ENCODE measurements at places on chromosomes 2 and 18.

GRCh38 chr18:28181616-28182015, 4.7 kb upstream of the CDH2 start:
- DNase-seq, result no peak

- no peak for DNase-seq
Measured at GRCh38 chr18:70197026-70197425, 8.5 kb downstream of the RTTN start.

DNA sequence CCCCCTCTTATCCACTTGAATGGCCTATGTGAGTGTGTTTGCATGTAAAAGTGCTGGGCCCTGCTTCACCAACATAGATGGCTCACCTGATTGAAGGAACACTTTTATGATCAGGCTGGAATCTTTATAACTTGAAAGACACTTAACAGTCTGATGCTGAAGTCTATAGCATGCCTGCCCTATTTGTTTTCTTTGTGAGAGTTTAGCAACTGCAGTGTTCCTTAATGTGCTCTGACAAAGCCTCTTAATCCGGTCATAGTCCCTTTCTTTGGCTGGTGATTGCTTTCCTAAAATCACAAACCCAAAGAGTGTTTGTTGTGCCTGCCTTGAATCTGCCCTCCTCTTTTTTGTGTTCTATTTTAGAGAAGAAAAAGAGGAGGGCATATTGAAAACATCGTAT, 1382.8 kb upstream of the CELF4 start:
- no peak for DNase-seq

DNA sequence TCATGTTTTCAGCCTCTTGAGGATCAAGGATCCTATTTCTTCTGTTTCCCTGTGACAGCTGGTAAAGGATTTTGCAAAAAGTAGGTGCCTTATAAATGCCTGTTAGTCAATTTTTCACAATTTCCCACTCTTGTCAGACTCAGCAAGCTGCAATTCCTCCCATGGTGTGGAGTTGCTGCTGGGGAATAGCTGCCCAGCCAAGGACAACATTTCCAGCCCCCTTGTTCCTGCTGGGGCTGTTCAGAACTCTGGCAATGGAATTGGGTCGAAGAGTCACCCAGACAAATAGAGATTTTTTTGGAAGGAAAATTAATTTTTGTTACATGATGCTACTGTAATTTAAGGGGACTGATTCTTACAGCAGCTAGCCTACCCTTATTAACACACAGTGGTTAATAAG, 43.7 kb downstream of the FSHR start:
- DNase-seq, result no peak

DNA sequence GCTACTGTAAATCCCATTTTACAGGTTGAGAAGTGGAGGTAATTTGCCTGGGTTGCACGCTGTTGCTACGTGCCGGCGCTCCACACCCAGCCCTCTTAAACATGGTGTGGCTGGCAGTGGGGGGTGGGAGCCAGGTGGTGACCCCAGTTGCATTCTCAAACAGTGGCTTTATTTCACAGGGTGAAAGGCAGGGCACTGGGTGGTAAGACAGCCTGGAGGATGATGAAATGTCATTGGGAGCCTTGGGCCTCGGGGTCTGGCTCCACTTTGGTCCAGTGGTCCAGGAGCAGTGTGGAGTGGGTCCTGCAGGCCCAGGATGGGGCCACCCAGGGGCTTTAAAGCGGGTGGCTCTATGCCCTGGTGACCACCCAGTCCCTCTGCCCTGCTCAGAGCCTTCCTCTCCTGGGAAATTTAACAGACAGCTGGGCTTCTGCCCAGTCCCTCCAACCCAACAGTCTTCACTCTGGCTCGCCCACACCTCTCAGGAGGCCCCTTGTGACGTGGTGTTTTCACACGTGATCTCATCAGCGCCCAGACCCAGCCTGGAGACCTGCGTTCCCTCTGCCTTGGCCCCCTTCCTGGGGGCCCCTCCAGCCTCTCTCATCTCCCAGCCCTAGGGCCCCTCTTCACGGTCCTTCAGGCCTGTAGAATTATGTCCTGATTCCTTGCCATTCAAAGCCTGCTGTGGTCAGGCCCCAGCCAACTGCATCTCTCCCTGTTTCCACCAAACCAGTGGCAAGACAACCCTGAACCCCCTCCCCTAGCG, 92.5 kb downstream of the INHBB start:
- DNase-seq, result no peak

DNA sequence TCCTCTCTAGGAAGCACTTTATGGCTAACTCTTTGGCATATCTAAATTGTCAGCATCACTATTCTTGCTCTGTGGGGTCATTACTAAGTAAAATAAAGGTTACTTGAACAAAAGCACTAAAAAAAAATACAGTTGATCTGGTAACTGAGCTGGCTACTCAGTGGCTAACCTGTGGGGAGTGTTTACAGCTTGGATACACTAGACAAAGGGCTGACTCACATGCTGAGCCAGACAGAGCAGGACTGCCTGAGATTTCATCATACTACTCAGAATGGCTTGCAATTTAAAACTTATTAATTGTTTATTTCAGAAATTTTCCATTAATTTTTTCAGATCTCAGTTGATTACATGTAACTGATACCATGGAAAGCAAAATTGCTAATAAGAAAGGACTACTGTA, 1690.4 kb upstream of the SLC39A10 start:
- no peak for DNase-seq

- DNase-seq, result no peak
Measured at GRCh38 chr2:240000671-240001070, 24.5 kb downstream of the NDUFA10 start.

GRCh38 chr2:86400321-86400720, 40.9 kb upstream of the KDM3A start:
- no peak for DNase-seq
